Islet precursor cell (in vitro differentiated cells): ENCODE measurements at places on chromosomes 2 and 18.

- DNase-seq: no peak
Measured at GRCh38 chr2:146850746-146851145, 994.1 kb upstream of the ACVR2A start.

GRCh38 chr2:228282376-228282775 is 100.9 kb upstream of the SPHKAP start:
- DNase-seq: no peak

GRCh38 chr2:61537950-61538199 is 281 bp downstream of the XPO1 start:
- no peak for DNase-seq

DNA sequence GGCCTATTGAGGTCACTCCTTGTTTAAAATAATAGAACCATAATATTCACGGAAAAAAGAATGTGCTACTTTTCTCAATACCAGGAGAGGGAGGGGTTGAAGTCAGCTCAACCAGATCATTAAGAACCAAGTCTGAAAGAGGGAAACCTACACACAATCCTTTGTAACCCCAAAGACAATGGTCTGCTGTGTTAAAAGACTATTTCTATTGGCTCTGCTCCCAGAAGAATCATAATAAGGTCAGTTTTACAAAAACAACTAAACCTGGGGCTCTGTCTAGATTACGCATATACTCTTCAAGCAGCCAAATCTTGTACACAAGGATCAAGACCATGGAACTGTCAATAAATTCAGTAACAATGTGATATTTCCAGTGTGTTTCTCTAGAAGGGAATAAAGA is 177.2 kb upstream of the CRIM1 start:
- no peak for DNase-seq

GRCh38 chr18:76263046-76264005 is 231.7 kb downstream of the ZNF516 start:
- DNase-seq: no peak

DNA sequence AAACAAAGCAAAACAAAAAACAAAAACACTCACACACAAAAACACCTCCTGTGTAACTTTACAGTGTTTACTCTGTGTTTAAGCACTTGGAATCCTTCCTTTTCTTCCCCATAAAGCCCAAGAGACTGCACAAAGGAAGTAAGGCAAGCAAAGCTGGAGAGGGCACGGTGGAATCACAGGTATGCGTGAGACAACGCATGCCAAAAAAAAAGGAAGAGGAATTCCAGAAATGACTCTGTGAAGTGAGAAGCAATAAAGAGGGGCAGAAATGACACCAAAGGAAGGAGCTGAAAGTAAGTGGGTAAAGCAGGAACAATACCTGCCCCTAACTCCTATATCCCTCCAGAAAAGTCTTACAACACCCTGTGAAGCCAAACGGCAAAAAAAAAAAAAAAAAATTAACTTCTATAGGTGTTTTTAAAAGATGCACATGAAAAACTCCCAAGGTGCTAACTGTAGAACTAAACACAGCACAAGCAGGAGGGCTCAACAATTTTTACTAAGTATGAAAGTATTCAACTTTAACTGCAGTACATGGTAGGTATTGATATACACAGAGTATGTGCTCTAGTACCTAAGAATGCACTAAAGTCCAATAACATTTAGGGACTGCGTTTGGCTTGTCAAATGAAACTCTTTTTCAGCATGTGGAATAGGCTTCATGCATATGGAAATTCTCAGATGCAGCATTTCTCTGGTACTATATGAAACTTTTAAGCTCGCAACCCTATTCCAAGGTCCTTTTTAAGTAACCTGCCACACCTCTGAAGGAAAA is 9.1 kb downstream of the RND3 start:
- DNase-seq: peak; percentile 78

DNA sequence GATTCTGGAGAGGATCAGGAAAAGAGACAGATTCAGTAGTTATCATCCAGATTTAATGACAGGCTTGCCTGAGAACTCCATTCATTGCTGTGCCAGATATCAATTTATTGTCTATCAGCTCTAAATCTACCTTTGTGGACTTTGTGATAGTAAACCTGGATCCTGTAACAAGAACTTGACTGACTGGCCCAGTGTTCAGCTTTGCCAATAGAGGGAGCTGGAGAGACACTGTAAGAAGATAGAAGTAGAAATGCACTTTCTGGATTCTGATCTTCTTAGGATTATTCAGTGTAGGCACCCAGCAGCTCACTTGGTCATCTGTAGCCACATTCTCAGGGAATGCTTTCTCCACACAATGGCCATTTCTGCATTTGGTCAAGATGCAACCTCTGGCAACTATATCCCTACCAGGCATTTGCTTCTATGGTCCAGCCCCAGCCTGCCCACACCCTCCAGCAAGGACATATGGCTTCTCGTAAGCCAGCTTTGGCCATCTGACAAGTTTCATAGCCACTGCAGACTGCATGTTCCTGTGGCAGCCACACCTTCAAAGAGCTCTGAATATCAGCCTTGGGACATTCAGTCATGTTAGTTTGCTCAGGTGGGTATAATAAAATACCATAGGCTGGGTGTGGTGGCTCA is 6.1 kb upstream of the SERPINB8 start:
- DNase-seq: peak; percentile 63

DNA sequence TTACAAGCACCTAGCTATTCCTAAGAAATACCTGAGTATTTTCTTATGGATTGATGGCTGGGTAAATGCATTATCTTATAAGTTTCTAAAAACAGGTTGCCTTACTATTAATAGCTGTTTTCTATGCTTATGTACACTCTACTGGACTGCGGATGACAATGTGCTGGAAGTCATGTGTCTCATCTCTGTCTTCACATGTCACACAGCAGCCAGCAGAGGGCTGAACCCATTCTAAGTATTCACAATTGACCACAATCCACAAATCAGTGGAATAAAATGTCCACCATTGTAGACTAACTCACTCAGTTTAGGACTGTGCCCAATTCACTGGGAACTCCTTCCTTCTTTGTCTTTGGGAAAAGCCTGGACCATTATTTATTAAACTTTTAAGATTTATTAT is 371.2 kb downstream of the INSIG2 start:
- DNase-seq: no peak

- no peak for DNase-seq
Measured at GRCh38 chr18:10847907-10848306, 301.5 kb downstream of the PIEZO2 start.
